ENCODE measurements at places on chromosomes 7 and 10.

- DNase-seq, result no peak
Observed at GRCh38 chr10:1100691-1101368, 44.6 kb downstream of the WDR37 start.

DNA sequence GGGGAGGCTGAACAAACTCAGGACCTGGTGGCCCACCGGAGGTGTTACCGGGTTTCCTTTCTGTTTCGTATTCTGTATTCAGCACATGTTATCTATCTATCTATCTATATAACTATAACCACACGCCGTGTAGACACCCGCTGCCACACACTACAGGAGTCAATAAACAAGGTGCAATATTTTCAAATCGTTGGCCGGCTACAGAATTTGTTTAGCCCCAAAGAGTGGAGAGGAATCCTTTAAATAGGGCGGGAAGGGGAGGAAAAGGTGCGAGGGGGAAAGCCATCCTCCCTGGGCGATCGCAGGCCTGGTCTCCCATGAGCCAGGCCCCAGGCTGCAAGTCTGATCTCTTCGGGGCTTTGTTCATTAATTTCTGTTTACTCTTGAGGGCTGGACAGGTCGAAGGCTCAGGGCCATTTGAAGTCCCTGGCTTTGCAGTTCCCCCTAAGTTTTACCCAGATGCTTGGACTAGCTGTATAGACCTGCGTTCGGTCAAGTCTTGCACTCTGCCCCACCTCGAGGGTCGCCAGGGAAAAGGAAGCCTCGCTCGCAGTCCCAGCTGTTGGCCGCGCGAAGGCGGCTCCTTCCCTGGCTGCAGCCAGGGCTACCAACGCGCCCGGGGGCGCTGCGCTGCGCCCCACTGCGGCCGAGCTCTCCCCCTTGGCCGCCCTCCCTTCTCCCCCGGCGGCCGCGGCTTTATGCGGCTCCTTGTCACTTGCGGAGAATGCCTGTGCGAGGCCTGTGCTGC is 3.8 kb downstream of the NKX2-3 start:
- no peak for DNase-seq

- DNase-seq, result no peak
Observed at GRCh38 chr7:105992905-105993304, 29.8 kb downstream of the CDHR3 start.

GRCh38 chr10:13959443-13960359 is 371.0 kb downstream of the FRMD4A start:
- no peak for DNase-seq

GRCh38 chr10:23403719-23404118 is 35.2 kb upstream of the OTUD1 start:
- no peak for DNase-seq

DNA sequence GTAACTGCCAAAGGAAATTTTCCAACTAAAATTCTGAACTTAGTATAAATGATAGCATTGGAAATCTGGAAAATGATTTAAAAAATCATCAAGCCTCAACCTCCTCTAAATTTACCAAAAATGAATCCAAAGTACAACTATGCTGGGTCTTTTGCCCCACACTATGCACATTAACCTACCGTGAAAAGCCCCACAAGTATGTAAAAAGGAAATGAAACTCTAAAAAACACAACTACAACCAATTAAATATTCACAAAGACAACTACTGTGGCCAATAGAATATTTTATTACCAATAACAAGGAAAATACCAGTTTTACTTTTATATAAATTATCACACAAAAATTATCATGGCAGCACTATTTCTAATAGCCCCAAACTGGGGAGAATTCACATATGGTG is 19.3 kb downstream of the EIF3A start:
- no peak for DNase-seq

GRCh38 chr10:84593506-84593905 is 265.1 kb downstream of the CCSER2 start:
- no peak for DNase-seq

- peak; percentile 46 for DNase-seq
Observed at GRCh38 chr7:18590744-18591340, 95.3 kb downstream of the HDAC9 start.

DNA sequence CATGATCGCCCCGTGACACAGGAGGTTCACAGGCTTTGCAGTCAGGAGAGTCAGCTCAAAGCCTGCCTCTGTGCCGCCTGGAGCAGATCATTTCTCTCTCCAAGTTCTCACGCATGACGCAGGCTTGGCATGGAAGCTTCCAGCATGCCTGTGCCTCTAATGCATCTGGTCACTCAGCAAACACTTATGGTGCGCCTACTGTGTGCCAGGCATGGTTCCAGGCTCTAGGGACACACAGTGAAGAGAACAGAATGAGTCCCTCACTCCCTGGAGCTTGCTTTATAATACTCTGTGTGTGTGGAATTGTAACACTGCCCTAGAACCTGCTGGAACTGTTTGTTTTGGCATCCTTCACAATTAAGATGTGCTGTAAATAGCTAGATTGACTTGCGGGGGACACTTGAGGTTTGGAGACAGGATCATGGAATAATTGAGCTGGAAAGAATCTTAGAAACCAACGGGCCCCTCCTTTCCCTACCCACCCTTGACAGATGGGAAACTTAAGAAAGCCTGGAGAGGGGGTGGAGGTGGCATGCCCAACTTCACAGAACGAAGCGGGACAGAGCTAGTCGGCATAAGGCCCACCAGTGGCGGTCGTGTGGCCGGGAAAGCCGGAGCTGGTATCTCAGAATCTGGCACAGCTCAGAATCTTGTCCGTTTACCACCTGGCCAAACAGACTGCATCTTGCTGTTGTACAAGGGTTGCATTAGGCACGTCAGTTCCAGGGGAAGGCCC is 4.6 kb upstream of the MYH16 start:
- no peak for DNase-seq

GRCh38 chr7:88317422-88317821 is 10.7 kb upstream of the STEAP4 start:
- DNase-seq, result no peak

GRCh38 chr7:45569290-45569685 is 4.9 kb upstream of the ADCY1 start:
- DNase-seq, result no peak

GRCh38 chr10:96229568-96230030 is 41.8 kb downstream of the BLNK start:
- peak; percentile 54 for DNase-seq

- no peak for DNase-seq
Observed at GRCh38 chr7:13908667-13909397, 80.6 kb downstream of the ETV1 start.

- no peak for DNase-seq
Observed at GRCh38 chr10:43136995-43137716, 1.1 kb upstream of the CSGALNACT2 start.

- DNase-seq, result no peak
Observed at GRCh38 chr10:69936091-69936490, 116.6 kb upstream of the MACROH2A2 start.

DNA sequence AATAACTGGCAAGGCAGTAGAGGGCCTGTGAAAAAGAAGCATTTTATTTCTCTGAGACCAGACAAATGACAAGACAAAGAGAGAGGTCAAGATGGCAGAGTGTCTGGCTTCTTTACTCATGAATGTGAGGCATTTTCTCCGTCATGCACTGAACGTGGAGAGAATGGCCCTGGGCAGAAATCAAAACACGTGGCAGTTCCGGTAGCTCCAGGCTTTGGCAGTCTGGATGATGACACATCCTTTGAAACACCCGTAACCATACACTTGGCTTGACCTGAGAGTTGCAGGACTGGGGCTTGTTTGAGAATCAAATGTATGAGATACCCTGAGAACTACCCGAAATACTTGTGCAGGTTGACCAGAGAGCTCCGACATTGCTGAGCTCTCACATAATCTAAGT is 537.6 kb downstream of the ACTR3B start:
- no peak for DNase-seq

GRCh38 chr10:73601486-73601921 is 10.4 kb upstream of the USP54 start:
- no peak for DNase-seq

DNA sequence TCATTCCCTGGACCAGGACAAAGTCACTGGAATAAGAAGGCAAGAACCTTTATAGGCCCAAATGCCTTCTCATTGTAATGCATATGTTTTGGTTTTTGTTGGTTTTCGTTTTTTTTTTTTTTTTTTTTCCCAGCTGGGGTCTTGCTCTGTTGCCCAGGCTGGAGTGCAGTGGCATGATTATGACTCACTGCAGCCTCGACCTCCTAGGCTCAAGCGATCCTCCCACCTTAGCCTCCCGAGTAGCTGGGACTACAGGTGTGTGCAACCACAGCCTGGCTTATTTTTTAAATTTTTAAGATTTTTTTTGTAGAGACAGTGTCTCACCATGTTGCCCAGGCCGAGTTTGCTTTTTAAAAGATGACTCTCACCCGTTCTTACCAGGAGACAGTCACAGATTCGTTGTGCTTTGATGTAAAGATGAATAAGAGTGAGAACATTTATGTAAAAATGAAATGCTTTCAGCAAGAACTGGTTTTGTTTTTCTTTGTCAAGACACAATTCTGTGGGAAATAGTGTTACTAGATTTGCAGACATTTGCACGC is 7.6 kb downstream of the IQCE start:
- DNase-seq, result no peak

DNA sequence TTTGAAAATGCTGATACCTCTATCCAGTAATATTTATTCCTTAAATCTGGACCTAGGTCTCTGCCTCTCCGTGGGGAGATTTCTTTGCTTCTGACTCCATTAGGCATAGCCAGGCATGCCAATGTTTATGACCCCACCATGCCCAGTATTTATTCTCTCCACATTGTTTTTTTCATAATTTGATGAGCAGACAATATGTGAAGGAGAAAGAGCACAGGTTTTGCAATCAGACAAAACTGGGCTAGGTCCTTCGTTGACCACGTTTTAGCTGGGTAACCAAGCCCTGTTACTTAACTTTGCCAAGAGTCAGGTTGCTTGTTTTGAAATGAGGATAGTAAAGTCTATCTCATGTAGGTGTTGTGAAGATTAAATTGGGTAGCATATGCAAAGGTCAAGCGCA is 21.6 kb upstream of the PRPS1L1 start:
- no peak for DNase-seq

DNA sequence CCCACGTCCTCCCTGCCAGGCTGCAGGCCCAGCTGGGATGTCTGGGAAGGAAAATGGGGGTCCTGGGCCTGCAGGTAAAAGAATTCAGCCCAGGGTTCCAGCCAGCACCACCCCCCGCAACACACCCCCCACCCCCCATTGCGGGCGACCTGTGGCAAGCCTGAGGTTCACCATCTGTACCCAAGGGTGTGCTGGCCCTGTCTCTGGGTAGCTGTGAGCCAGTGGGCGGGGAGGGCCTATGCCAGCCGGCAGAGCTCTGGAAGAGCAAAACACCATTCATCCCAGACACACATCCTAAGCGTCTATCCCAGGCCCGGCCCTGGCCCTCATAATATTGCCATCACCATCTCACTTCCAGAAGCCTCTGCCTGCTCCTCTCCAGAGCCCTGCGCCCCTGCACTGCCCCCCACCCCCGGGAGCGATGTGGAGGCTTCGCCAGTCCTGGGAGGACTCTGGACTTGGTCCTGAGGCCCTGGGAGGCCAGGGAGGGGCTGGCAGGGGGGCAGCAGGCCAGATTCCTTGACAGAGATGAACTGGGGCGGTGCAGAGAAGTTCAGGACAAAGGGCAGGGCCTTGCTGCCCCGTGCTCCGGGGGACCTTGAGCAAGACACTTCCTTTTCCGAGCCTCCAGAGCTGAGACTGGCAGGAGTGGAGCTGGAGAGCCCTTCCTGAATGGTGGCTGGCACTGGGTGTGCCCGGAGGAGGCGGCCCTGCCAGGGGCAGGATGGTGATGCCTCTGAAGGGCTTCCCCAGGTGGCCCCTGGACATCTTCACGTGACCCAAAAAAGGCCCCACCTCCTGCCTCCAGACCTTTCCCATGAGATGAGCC is 8.7 kb upstream of the TTYH3 start:
- no peak for DNase-seq

- DNase-seq, result no peak
Observed at GRCh38 chr10:75042292-75042974, 69.0 kb upstream of the SAMD8 start.

DNA sequence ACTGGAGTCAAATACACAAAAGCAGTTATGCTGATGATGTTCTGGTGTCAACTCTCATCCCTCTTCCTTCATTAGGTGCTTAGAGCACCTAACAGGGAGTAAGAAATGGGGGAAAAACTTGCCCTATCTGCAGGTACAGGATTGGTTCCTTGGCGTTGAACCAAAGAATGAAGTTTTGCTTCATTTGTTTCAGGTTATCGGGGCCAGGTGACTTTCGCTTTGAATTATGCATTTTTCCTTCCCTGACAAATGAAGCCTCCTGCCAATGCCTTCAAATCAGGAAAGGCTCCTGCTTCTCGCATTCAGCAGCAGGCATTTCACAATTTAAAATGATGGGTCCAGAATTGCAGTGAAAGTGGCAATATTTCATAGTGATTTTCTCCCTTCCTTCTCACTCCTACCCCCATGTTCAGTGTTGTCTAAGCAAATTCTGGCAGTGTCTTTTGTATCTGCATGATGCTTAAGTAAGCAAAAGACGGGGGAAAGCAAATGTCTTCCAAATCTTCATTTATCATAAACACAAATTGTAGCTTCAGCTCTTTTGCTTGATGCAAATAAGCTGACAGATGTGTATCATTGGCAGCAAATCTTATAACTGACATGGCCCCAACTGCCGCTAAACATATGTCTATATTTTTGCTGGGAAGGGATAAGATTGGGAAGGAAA is 29.4 kb downstream of the DNAJB9 start:
- DNase-seq, result no peak

DNA sequence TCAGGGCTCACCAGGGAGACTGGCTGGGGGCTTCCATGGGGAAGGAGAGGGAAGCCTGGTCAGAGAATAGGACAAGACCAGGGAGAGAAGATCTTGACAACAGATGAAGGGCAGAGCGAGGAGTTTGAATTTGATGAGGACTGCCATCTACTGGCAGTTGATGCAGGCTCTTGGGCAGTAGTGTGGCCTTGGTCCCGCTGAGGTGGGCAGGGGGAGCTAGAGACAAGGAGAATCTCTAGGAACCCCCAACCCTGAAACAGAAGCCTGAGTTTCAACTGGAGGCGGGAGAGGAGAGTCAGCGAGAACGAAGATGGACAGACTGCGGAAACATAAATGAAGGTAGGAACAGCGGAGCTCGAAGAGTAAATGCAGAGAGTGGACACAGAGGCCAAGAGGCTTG is 81.0 kb downstream of the PPP1R3C start:
- DNase-seq, result peak; percentile 69

DNA sequence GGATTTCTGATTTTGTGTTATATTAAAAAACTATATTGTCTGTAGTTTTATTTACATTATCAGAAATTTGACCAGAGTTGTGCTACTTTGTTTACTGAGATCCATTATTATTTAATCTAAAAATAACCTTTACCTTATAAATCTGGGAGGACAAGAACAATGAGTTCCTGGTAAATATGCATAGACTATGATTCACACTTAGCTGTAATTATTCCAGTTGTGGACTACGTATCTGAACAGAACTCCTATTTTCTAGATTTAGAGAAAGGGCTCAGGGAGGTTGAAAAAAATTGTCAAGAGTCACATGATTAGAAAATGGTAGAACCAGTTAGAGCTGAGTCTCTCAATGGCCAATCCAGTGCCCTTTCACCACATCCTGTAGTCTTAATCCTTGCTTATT is 4.2 kb upstream of the GPR158 start:
- DNase-seq, result no peak

GRCh38 chr7:1987084-1987535 is 245.6 kb downstream of the MAD1L1 start:
- DNase-seq, result no peak
